ENCODE measurements at places on chromosomes 2 and 18.

DNA sequence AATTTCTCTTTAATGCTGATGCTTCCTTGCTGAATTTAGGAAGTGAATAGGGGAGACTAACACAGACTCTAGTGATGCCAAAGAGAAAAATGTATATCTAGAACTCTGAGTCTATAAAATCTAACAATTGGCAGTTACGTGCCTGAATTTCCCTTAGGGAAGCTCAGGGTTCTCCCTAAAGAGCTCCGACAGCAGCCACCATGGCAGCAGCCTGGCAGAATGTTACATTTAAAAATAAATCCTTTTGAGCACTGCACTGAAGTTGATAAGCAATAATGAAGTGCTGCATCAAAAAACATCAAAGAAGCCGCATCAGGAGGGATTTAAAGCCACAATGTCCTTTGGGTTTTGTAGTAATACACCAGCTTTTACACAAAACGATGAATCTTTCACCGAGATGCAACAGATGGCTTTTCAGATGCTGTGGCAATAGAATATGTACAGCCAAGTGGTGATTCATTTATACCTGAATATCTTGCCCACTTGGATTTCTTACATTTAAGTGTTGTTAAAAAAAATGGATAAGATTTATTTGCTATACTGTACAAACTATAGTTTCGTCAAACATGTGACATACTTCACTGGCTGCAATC is 291.2 kb upstream of the SESTD1 start:
- DNase-seq, result no peak

DNA sequence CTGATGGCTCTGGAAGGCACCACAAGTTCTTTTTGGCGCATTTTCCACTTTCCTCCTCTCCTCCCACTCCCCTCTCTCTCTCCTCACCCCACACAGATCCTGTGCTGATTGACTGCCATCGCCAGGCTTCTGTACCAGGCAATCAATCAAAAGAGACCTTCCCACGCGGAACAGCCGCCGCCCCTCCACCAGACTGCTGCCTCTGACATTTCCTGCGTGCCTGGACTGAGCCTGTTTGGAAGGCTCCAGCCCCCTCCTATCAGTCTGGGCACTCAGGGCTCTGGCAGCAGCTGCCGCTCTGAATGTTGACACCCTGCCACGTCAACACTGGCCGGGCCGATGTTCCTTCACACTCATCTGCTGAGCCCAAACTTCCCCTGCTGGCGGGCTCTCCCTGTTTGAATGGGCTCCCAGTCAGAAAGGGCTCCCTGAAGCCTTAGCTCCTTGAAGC is 467.7 kb downstream of the EPHA4 start:
- no peak for DNase-seq

DNA sequence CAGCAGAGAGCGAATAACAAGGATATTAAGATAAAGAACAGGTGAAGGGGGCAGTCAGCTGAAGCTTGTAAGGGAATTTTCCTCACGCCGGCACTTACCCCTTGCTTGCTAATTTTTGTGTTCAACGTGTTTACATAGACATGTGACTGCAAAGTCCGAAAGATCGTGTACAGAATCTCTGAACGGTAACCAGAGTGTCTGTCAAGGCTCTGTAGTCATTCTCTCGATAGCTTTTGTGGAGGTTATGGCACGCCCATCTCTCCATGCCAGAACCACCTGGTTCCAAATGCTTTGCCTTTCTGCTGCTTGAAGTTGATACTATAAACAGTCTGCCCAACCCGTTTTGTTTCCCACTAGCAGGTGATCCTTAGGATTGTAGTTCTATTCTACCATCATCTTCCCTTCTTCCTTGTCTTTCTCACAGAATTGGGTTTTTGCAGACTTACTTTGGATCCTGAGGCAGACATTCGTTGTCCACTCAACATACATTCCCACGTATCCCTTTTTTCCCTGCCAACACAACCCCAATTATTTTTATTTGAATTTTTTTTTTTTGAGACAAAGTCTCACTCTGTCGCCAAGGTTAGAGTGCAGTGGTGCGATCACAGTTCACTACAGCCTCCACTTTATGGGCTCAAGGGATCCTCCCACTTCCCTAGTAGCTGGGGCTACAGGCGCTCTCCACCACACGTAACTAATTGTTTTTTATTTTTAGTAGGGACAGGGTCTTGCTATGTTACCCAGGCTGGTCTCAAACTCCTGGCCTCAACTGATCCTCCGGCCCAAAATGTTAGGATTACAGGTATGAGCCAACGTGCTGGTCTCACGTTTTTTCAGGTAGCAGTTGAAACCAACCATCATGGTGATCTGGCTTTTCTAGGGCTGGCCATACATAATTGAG is 1.3 kb upstream of the USP34 start:
- DNase-seq, result peak; percentile 32

- DNase-seq, result no peak
These were observed 350.4 kb downstream of the TSN start for GRCh38 chr2:122105877-122106206.

DNA sequence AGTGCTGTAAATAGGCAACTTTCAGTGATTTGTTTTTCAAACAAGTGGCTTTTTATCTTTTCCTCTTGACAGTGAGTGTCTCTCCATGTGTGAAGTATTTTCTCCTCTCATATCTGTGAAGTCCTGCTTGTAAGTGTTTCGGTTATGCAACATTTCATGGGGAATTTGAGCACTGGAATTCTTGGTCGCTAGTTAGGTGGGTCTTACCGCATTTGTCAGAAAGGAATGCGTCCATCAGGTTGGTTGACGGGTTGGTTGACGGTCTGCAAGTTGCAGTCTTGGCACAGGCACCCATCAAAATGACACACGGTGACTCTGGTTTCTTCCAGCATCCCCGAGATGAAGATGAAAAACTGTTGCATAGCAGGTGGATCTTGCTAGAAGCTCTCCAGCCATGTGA is 109.8 kb downstream of the AGAP1 start:
- no peak for DNase-seq

DNA sequence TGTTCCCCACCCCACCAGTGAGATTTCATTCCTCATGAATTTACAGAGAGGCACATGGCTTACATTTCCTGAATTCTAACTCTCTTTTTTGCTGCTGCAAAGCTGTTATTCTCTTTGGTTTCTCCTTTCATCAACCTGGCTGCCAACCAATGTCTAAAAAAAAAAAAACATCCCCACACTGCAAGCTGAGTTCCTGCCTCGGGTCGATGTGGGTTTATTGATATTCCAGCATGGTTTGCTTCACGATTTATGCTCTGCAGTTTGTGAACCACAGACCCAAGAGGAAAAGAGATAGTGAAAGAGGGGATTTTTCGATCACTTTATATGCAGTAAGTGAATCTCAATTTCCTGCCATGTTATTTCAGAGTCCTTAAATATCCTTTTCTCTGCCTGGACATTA is 363.6 kb downstream of the LPIN1 start:
- DNase-seq, result no peak

DNA sequence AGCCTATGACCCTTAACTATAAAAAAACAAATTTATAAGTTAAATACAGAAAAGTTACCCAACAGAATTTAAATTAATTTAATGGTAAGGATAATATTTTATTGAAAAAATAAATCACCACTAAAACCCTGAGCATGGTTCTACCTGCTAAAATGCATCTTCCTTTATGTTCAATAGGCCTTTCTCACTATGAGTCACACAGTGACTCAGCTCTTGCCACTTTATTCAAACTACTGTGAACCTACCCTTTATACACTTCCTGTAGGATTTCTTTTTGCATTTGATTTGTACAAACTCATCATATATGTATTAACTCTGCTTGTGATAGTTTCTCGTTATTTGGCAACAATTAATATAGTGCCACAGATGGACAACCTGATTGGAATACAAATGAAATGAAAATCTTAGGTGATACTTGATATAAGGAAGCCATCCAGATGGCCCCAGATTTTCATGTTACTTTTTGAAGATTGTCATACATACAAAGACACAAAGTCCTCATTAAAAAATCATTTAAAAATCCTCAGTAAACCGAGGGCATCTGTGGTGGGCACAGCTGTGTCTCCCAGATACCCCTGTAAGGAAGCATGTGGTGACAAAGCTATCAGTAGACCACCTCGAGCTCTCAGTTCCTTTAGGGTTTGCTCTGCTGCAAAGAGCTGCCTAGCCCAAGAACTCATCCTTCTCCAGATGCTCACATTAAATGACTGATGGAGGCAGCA is 55.2 kb upstream of the COBLL1 start:
- DNase-seq, result no peak

DNA sequence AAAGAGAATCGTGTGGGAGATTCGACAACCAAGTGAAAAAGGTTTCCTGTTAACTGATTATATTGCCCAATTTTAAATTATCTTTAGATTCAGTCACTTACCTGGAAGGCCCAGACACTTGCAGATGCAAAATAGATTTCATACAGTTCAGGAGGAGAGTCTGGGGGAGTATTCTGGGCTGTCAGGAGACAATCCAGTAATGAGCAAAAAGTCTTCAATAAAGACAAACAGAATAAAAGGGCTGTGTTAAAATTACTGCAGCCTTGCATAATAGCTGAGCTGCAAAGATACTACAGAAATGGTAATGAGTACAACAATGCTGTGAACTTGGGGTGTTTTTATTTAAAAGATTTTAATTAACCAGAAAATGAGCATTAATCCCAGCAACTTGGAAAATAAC is 303.6 kb downstream of the SP3 start:
- no peak for DNase-seq

DNA sequence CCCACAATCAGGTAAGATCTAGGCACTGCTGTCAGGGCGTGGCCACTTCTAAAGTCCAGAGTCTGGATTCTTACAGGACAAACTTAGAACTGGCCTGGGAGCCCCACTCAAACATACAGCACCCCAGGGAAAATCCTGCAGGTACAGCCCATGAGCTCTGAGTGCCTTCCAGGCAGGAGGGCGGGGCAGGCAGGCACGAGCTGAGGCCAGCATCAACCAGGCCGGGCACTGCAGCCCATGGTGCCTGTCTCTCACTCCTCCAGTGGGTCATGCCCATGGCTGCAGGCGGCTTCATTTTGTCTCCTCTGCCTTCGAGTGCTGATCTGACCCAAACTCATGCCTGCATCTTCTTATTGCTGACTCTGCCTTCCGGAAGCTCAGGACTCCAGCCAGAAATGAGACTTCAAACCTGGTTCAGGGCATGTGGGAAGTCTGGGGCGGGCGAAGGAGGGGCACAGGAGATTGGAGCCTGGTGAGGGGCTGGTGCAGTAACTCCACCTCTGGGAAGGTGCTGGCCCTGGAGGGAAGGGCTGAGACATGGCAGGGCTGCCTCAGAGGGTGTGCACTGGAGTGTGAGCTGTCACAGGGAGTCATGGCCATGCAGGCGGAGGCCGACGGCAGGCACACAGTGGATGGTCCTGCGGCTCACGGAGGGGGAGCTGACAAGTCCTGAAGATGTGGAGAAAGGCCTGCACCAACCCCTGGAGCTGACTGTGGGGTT is 40.5 kb downstream of the HS6ST1 start:
- DNase-seq, result no peak

- DNase-seq, result no peak
These were observed 418.8 kb upstream of the HNRNPA3 start for GRCh38 chr2:176793792-176794191.

DNA sequence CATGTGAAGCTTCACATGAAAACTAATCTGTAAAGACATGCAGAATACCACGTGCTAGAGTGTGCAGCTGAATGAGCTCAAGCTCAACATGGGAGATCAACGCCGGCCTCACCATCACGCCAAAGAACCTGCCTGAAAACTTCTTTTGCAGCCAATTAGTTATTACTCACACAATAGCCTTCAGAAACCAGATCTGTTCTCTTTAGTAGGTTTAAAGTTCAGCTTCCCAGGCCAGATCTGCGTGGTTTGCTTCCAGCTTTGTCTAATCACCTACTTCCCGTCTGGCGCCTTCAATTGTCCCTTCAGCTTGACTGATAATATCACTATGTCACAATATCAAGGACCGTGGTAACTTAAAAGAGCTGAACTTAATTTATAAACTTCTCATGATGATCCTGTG is 68.0 kb upstream of the ZNF236 start:
- no peak for DNase-seq

DNA sequence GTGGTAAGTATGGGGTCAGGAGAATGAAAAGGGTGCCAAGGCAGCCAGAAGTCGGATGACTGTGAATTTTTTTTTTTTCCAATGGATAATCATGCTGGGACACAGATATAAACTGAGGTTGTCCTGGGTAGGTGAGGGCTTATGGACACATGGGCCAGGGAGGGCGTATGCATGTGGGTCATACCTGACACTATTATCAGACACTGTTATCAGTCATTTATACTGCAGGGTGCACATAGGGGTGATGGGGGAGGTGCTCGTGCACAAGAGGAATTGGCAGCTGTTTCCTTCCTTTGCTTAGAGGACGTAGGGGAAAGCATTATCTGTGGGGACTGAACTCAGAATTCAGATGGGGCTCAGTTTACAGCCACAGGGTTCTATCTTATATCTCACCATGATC is 10.1 kb downstream of the CTIF start:
- DNase-seq, result no peak

GRCh38 chr18:68778280-68778886 is 19.5 kb upstream of the CCDC102B start:
- DNase-seq, result no peak

DNA sequence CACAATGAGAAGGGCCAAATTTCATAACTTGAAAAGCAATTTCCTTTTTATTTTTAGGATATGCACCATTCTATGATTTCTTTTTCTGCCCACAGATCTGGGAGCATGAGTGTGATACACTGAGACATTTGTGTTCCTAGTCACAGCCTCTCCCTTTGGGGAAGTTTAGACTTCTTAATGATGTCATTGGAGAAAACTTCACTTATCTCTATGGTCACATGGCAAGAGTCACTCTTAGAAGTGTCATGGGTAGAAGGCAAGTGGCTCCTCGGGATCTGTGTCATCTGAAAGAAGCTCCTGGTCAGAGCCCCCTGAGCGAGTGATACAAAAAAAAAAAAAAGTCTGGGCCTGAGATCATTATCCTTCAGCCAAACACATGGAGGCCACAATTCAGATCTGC is 62.5 kb upstream of the LGALSL start:
- no peak for DNase-seq

DNA sequence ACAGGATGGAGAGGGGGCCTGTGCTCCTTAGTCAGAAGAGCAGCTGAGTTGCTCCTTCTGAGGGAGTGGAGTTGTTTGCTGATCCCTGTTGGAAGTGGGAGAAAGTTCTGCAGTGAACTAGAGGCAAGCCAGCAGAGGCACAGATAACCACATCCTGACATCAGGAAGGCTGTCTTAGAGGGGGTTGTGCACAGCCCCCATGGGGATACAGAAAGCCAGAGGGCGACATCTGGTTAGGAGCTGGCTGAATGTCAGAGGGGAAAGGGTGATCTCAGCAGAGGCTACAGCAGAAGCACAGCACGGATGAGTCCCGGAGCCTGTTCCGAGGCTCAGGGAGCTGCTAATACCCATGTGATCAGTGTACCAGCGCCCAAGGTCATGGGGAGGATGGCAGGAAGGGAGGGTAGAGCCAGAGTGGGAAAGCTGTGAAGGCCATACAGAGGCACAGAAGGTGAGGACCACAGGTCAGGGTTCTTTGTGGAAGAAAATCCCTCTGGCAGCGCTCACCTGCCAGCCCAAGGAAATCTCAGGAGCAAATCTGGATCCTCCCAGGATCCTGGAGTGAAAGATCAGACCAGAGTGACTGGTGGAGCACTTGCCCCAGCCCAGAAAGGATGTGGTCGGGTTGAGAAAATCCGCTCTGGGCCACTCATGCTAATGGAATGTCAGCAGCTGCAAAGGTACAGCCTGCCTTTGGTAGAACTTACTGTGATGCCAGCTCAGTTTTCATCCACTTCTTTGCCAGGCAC is 111.8 kb downstream of the STPG4 start:
- DNase-seq, result peak; percentile 93

All from HFF-Myc (cell line).